ENCODE measurements at places on chromosomes 4 and X. TPM values are rescaled to one million over a fixed set of nuclear protein-coding genes. Genes with fewer than 3 reads are reported as not detected.

DNA sequence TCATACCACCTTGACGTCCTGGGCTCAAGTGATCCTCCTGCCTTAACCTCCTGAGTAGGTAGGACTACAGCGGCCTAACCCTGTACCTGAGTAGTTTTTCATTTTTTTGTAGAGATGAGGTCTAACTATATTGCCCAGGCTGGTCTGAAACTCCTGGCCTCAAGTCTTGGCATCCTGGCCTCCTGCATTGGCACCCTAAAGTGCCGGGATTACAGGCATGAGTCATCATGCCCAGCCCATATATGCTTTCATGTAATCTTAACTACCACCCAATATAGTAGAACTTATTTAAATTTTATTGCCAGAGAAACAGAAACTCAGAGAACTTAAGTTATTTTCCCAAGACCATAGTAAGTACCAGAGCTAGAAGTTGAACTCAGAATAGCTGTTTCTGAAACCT is 27.1 kb downstream of the AFM start:
- no peak for DNase-seq

The RIPPLY1 gene
- not detected for total RNA-seq

DNA sequence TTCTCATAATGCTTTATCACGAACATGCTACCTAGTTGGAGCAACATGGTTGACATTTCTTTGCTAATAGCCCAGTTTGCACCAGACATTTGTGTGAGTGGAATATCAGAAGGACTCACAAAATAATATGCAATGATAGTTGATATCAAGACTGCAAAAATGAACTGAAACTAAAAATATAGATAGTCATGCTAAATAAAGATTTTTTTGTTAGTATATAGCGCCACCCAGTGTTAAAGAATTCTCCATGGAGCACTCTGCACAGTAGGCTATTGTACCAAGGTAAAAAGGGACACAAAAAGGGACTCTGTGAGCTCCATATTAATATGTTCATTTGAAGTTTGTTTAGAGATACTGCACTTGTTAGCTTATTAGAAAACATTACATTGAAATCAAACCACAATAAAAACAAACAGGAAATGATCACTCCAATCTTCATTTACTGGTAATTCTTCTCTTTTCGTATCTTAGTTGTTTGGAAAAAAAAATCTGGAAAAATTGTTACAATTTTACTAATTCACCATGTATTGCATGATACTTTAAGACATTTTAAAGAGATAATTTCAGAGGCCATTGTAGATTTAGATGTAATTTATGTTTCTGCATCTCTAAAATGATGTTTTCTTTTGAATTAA is 1509.6 kb downstream of the ADGRL3 start:
- DNase-seq: no peak

The RAB40AL gene
- total RNA-seq: 1.4 TPM

DNA sequence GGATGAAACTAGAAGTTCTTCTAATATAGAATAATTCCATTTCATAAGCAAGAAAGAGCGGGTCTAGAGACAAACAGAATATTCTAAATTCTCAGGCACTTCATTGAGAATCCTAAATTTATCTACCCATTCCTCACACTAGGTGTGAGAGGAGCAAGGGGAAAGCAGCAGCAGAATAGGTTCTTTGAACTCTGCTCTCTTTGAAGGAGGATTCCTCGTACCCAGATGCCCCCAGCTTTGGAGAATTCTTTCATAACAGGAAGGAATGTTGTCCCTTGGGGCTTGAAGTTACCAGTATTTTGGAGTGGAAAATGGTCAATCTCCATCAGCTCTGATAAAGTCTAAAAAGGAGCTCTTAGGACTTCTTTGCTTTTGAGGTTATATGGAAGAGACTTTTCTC is 59.7 kb upstream of the RASGEF1B start:
- no peak for DNase-seq

- no peak for DNase-seq
These were observed 442.9 kb upstream of the BOD1L1 start for GRCh38 chr4:14070289-14070880.

DNA sequence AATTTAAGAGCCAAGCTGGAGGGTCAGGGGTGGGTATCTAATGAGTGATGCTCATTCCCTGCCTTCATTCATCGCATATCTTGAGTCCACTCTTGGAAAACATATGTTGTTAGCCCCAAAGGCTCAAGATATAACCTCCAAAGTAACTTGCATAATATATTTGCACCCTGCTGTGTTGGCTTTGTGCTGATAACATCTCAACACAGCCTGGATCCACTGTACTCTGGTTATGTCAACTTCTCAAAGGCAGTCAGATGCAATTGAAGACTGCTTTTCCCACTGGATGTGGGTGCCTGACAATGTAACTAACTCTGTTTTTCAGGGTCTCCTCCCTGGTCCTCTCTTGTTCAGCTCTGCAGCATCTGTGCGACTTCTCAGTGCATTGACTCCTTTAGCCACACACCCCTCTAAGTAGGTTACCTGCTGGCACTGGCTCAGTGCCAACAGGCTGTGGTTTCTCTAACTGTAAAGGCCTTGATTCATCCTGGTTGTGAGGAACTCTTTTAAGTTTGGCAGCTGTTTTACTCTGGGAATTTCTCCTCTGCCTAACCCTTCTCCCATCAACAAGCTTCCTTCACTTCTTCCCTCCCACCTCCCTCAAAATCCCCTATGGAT is 28.1 kb downstream of the SLC16A2 start:
- no peak for DNase-seq

- no peak for DNase-seq
These were observed 1.7 kb upstream of the GTPBP6 start for GRCh38 chrX:320126-320783.

DNA sequence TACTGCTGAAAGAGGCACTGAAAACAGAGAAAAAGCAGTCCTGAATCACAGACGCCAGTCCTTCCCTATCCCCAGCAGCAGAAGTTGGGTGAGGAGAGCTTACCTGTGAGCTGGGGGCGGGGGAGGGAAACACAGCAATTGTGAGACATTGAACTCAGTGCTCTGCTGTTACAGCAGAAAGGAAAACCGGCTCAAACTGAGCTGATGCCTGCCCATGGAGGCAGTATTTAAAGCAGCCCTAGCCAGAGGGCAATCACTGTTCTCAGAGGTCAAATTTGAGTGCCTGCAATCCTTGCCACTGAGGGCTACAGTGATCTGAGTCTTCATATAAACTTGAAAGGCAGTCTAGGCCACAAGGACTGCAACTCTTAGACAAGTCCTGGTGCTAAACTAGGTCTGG is 220.7 kb downstream of the GRXCR1 start:
- no peak for DNase-seq

The PSAPL1 gene
- total RNA-seq: not detected

DNA sequence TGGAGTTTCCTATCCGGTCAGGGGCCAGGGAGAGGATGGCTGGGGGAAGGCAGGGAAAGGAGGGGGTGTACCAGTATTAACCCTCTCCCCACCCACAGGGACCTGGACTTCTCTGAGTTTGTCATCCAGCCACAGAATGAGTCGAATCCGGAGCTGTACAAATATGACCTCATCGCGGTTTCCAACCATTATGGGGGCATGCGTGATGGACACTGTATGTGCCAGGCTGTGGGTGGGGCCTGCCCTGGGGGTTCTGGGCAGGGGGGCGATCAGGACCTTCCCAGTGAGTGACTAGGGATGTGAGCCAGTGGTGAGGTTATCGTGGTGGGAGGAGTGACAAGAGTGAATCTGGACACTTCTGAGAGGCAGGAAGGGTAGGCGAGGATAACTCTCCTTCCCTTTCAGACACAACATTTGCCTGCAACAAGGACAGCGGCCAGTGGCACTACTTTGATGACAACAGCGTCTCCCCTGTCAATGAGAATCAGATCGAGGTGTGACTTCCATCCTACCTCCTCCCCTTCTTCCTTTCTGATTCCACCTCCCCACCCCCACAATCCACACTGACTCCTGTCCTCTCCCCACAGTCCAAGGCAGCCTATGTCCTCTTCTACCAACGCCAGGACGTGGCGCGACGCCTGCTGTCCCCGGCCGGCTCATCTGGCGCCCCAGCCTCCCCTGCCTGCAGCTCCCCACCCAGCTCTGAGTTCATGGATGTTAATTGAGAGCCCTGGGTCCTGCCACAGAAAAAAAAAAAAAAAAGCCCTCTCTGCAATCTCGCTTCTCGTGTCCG is 14.6 kb downstream of the USP11 start:
- no peak for DNase-seq

The POU4F2 gene
- total RNA-seq: not detected

GRCh38 chr4:19693936-19694570 is 557.7 kb upstream of the SLIT2 start:
- DNase-seq: no peak

The CXCL5 gene
- total RNA-seq: not detected

DNA sequence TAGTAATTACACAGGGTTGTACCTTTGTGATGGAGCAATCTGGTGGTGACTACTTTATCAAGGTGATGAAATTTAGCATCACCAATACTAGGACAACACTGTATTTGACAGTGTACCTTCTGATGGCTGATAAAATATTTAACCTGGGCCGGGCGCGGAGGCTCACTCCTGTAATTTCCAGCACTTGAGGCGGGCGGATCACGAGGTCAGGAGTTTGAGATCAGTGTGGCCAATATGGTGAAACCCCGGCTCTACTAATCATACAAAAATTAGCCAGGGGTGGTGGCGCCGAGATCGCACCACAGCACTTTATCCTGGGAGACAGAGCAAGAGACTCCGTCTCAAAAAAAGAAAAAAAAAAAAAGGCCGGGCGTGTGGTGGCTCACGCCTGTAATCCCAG is 1.9 kb upstream of the TAF1 start:
- no peak for DNase-seq

The ZDHHC15 gene
- total RNA-seq: 7.9 TPM

GRCh38 chrX:13194291-13195103 is 125.4 kb downstream of the ATXN3L start:
- DNase-seq: no peak

The MTMR8 gene
- total RNA-seq: 12.1 TPM

The RAI2 gene
- total RNA-seq: 21.5 TPM

DNA sequence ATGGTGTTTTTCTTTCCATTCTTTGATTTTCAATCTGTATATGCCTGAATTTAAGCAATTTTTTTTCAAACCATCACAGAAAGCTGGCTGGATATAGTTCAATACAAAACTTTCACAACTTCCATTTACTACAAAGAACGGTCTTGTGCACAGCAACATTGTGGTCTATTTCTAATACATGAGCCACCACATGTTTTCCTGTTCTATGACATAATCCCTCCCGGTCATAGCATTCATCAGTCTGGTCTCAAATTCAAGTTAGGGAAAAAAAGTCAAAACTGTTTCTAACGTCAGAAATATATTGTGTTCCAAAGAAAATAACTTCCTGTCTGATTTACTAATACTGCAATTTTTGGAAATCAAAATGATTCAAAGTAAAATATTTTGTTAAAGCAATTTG is 7.5 kb upstream of the CXCL6 start:
- DNase-seq: no peak

GRCh38 chr4:80112236-80112635 is 39.2 kb upstream of the ANTXR2 start:
- DNase-seq: no peak

The SYP gene
- 6.9 TPM for total RNA-seq

DNA sequence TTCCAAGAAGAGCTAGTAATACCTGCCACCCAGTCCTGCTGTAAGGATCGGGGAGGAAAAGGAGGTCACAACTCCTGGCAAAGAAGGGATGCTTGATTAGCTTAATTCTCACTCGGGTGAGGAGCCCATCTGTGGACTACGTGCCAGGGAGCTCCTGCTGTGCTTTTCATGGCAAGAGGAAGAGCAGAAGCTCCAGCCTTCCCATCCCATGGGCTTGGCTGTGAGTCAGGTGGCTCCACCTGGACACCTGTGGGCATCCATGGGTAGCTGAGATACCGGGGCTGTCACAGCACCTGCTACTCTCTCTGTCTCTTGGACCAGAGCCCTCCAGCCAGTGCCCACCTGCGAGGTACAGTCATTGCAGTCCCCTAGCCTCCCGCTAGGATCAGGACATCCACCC is 18.0 kb downstream of the CLNK start:
- no peak for DNase-seq

DNA sequence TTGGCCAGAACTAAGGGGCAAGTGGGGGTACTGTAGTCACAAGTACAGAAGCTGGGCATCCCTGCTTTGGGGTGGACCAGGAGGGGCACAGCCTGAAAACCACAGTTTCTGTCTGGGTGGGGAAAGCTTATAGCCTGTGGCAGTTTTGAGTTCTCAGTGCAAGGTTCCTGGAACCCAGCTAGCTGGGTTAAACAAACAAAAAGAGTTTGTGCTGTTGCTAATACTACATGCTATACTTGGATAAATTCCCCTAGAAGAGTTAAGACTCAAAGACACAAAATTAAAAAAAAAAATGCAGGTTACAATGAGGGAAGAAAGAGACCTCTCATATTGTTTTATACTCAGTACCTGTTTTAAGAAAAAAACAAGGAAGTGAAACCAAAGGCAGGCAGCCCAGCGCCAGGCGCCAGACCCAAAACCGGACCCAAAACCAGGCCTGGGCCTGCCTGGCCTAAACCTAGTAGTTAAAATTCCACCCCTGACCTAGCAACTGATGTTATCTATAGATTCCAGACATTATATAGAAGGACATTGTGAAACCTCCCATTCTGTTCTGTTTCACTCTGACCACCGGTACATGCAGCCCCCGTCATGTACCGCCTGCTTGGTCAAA is 50.8 kb downstream of the SLC2A9 start:
- DNase-seq: no peak

GRCh38 chr4:53314252-53314651 is 51.6 kb downstream of the SCFD2 start:
- no peak for DNase-seq

GRCh38 chr4:57042711-57043169 is 64.0 kb downstream of the POLR2B start:
- no peak for DNase-seq

GRCh38 chr4:186167605-186168004 is 23.8 kb upstream of the CYP4V2 start:
- DNase-seq: no peak

The INTS12 gene
- total RNA-seq: 22.6 TPM

- no peak for DNase-seq
These were observed 12.3 kb downstream of the MSX1 start for GRCh38 chr4:4871573-4872313.

DNA sequence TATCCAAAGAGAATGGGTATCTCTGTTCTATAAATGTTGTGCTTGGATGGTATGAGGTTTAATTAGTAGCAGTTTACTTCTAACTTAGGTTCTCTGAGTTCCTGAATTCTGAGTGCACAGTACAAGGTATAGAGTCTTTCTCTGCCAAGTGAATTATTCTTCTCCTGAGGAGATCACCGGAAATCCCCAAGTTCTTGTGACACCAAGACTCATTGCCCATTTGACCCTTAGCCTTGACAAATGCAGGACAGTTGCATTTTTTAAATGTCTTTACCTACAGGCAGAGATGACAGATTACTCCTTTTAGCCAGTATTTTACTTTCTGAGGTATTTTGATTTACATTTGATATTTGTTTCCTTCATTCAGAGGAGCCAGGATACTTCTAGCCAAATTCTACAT is 72.9 kb downstream of the MAOA start:
- DNase-seq: no peak

GRCh38 chrX:20620306-20620705 is 353.6 kb upstream of the RPS6KA3 start:
- no peak for DNase-seq

GRCh38 chrX:31547416-31547815 is 475.6 kb upstream of the FTHL17 start:
- DNase-seq: no peak

- no peak for DNase-seq
These were observed 81.3 kb upstream of the SCML1 start for GRCh38 chrX:17656035-17656418.

- no peak for DNase-seq
These were observed 1427.2 kb downstream of the STIM2 start for GRCh38 chr4:28287831-28288233.

- DNase-seq: no peak
These were observed 56.6 kb downstream of the LINC00632 start for GRCh38 chrX:140766024-140766611.

- DNase-seq: no peak
These were observed 167.8 kb upstream of the LDB2 start for GRCh38 chr4:17066236-17066635.

The C4orf51 gene
- not detected for total RNA-seq
